ENCODE measurements at places on chromosomes 12 and 14. TPM values are rescaled to one million over a fixed set of nuclear protein-coding genes. Genes with fewer than 3 reads are reported as not detected.
A peak's percentile ranks its signal among the peaks of the same experiment; 100 is the strongest.

Gene AQP6
- not detected for total RNA-seq

Gene KIF26A
- total RNA-seq: 0.26 TPM

GRCh38 chr12:90546511-90546910 is 408.5 kb downstream of the CCER1 start:
- no peak for DNase-seq

DNA sequence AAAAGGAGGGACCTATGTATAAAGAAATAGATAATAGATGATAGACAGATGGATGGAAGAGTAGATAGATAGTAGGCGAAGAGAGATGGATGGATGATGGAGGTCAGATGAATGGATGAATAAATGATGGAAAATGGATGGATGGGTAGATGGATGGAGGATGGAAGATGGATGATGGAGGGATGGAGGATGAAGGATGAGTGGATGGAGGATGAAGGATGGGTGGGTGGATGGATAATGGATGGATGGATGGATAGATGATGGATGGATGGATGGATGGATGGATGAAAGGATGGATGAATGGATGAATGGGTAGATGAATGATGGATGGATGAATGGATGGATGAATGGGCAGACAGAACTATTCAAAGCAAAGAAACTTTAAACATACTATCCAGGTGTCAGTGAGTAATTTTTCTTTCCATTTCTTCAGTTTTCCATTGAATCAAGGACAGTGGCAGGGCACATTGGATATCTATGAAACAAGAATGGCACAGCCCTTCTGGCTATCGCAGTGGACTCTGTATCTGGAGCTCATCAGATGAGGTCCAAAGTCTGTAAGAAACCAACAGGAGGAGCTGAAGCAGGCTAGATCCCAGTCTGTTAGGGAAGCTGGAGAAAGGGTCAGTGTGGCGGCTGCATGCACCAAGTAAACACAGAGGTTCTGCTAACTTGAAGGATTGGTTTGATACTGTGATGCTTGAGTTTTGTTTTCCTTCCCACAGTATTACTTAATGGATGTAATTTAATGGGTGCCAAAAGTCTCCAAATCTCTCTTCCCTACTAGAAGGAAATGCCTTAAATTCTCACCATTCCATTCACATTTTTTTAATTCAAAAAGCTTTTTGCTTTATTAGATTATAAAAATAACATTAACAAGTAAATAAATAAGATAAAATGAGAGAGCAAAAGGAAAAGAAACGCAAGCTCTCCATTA is 18.1 kb upstream of the MED13L start:
- no peak for DNase-seq

Gene MEG3
- total RNA-seq: not detected

- no peak for DNase-seq
Measured at GRCh38 chr12:48688836-48689235, 6.8 kb upstream of the KANSL2 start.

Gene C12orf54
- total RNA-seq: not detected

DNA sequence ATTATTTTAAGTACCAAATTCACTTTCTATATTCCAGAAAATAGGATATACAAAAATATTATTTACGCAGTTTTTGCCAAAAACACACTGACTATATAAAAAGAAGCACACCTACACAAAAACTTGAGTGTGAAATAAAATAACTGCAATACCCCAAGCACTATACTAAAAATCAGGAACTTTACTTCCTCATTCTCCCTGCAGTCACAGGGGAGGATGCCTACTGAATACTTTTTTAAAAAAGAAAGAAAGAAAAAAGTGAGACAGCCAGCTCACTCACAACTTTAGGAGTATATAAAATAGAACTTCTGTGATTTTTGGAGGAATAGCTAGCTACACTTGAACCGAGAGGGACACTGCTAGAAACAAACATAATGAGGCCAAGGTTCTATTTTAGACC is 12.2 kb downstream of the RPS6KA5 start:
- DNase-seq: no peak

GRCh38 chr14:94378527-94379290 is 9.7 kb downstream of the SERPINA1 start:
- DNase-seq: no peak

Gene FAM177A1
- 37.9 TPM for total RNA-seq

- no peak for DNase-seq
Measured at GRCh38 chr12:119857041-119857591, 20.0 kb downstream of the CIT start.

DNA sequence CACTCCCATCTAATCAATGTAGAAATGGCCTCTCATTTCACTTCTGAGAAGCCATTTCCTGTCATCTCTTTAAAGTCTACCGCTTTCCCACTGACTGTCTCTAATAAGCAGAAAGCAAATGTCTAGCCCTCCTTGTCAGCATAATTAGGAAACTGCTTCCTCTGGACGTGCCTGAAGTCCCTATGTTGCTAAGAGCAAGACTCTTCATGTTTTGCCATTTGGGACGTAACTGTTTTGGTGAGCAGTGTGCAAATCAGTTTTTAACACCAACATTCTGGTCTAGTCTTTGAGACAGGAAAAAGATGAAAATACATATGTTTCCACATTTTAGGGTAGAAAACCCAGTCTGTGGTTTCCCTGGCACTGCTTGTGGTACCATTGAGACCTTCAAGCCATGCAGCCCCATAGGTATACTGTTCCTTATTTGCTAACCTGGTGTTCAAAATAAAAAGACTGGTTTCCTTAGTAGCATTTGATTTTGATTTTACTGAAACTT is 22.2 kb downstream of the IFNG start:
- peak; percentile 65 for DNase-seq

- no peak for DNase-seq
Measured at GRCh38 chr12:113194971-113195391, 9.5 kb downstream of the RITA1 start.

- peak; percentile 83 for DNase-seq
Measured at GRCh38 chr14:70073924-70074566, 114.7 kb downstream of the SLC8A3 start.

DNA sequence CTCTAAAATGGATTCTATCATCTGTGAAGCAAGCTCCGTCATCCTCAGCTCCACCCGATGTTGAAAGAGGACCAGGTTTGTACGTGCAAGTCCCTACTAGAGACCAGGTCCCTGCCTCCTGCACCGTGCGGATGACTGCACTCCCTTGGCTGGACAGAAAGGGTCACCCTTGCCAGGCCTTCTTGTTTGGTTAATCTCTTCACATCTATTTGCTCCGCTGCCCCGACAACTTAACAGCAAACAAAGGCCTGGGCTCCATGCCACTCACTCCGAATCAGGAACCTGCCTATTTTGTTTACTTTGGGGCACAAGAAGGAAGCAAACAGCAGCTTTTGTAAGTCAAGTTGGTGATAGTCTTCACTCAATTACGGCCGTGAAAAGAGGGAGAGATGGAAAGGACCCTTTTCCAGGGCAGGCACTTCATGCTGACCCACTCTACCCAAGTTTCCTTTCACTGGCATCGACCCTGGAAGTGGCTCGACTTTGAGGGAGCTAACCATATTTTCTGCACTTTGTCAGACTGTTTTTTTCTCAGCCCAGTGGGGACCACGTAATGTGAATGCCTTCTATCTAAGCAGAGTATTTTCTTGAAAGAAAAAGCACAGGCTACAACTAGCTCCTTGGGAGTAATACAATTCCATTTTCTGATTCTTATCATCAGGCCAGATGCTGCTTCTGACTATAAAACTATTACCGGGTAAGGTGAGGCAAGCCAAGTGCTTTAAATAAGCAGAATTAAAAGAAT is 202.6 kb downstream of the FOXN3 start:
- DNase-seq: no peak

DNA sequence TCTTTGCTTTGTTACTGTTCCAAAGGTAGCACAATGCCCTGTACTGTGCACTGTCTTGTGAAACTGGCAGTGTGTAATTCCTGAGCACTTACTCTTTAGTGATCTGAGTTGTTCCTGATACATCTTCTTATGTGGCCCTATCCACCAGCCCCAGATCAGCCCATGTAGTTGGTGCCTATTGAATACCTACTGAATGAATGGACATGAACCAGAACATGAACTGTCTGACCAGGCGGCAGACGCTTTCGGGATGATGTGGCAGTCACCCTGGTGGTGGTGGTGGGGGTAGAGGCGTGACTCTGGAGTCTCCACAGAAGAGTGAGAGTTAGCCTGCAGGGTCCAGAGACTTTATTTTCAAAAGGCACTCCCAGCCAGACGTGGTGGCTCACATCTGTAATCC is 46.6 kb upstream of the PAPOLA start:
- DNase-seq: no peak

- DNase-seq: no peak
Measured at GRCh38 chr12:101892794-101893193, 15.4 kb downstream of the DRAM1 start.

DNA sequence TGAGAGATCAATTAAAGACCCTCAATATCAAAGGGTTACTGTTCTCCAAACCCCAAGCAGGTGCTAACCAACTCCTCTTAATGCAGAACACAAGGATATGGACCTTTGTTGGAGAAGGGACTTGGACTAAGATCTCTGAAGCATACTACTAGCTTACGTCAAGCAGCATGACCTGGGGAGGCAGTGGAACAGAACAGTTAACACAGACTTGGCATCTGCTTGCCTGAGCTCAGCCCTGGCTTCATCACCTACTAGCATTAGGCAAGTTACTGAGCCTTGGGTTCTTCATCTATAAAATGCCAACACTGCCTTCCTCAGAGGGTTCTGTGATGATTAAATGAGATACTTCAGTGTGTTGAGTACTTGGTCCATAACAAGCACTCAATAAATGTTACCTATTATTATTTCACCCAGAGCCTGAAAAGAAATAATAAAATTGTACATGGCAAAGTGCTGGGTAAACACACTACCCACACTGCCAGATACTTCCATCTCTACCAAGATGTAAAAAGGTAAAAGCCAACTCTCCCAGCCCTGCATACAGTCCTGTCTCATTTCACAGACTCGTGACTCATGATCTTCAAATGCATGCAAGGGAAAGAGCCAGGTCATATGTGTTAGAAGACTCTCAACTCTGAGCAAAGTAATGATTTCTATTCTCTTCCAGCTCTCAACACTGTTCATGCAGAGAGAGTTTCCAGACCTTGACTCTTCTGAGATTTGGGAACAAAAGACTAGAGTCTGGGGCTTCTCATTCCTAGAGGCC is 39.7 kb downstream of the FMNL3 start:
- DNase-seq: no peak

GRCh38 chr12:45205165-45205825 is 10.6 kb upstream of the ANO6 start:
- no peak for DNase-seq

- no peak for DNase-seq
Measured at GRCh38 chr14:31109257-31109656, 83.1 kb upstream of the STRN3 start.

DNA sequence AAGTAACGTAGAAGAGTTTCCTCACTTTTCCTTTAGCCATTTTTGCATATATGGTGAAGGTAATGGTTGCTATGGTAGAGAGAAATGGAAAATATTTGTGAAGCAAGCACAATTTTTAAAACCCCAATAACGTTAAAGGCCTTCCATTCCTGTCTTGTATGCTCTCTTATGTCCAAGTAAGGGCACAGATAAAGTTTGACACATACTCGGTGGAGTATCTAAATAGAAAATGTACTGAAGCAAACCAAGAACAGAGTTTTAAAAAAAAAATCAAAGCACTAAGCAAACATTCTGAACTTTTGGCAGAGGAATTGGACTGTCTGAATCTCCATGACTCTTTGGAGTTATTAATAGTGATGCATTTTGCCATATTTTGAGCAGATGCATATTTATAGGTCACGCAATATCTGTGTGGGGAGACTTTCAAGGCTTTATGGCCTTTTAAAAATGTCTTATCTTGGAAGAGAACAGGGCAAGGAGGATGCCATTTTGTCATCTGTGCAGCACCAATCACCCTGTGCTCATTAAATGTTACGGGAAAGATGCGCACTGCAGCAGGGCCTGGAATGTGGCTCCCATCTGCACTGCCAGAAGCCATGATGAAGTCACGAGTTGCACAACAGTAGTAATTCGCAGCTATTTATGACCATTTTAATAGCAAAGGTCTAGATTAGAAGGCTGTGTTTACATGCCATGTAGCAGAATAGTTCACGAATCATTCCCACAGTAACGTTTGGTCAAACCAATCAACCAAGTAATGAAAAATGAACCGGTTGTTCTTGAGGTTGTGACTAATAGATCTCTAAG is 23.3 kb upstream of the AMIGO2 start:
- no peak for DNase-seq

All from activated CD4-positive, alpha-beta T cell treated with anti-CD3 and anti-CD28 coated beads, Interleukin-2, amount 10 ng/mL, durations not matched to agents 24 days and 14 days (primary cell).